Effector memory CD8-positive, alpha-beta T cell (primary cell): ENCODE measurements at places on chromosomes 6 and 20.

DNA sequence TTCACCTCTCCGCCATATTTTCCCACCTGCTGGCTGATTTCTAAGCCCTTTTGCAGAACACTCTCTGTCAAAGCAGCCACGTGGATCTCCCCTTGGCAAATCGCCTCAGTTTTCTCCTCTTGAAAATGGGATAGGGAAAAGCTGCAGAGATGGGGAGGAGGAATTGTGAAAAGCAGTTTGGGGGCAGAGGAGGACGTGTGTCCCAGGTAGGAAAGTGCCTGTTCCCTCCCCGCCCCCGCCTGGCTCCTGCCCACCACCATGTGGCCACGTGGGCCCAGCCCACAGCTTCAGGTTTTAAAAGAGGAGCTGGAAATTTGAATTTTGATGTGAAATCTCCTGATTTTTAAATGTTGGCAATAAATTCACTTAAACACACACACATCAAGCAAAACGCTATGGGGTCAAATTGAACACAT lies 3.6 kb upstream of the CEBPB start:
- DNase-seq = no peak

DNA sequence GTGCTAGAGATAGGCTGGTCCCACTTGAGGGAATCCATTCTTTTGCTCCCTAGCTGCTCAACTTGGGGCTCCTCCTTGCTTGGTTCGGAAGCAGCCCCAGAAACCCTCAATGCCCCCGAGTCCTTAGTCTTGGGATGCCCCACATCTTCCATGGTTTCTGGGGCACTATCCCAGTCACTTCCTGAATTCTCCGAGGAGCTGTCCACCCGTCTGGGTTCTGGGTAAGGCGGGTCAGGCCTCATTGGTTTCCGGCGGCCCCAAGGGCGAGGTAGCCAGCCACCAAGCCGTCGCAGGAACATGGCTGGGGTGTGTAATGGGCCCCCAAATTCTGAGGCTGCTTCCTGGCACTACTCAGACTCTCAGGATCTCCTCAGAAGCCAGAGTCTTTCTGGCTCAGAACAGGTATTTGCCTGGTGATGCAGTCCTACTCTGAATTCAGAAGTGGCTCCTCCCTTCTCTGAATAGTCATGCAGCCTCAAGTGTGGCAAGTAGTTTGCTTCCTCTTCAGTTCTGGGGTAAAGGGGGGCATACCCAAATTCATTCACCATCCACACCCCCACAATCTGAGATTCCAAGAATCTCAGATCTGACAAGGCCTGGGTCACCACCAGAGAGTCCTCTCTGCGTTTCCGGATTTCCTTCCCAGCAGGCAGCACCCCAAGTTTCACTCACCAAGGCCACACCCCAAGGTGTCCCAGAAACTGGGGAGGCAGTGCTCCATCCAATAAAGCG lies 763 bp downstream of the C6orf47 start:
- DNase-seq = no peak

DNA sequence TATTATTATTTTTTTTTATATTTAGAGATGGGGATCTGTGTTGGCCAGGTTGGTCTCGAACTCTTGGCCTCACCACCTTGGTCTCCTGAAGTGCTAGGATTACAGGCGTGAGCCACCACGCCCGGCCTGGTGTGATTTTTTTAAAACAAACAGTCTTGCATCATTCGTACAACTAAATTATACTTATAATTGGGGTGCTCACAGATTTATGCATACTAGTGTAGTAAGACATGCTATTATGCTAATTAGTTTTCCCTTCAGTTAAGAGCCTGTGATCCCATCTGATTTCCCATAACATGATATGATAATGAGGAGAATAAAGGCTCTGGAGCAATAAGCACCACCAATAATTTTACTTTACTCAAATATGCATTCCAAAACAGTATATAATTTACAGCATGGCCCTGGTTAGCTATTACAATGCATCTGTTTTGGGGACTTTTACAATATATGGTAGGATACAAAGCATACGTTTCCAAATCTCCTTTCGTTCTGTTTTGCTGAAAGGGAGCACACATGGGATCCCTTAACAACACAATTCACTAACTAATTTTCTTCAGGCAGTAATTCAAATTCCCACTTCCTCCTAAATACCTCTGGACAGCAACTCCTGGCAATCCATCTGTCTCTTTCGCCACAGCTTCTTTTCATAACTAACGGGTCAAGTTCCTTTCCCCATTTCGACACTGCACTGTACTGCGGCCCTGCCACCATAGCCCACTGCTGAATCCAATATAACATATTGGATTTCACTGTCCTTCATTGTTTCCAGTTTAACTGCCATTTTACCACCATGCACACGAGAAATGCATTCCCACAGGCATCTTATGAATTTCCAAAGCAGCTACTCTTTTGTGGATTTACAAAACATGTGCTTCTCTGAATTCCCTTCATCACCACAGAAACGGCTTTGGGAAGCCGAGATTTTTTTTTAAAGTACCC lies 1.7 kb downstream of the NUDT3 start:
- no peak for DNase-seq

GRCh38 chr6:142225552-142225951 lies 76.3 kb upstream of the ADGRG6 start:
- DNase-seq = no peak

GRCh38 chr6:40482532-40482931 lies 104.6 kb downstream of the LRFN2 start:
- no peak for DNase-seq

- DNase-seq = no peak
These were observed 26.9 kb upstream of the STXBP5 start for GRCh38 chr6:147177286-147177685.

DNA sequence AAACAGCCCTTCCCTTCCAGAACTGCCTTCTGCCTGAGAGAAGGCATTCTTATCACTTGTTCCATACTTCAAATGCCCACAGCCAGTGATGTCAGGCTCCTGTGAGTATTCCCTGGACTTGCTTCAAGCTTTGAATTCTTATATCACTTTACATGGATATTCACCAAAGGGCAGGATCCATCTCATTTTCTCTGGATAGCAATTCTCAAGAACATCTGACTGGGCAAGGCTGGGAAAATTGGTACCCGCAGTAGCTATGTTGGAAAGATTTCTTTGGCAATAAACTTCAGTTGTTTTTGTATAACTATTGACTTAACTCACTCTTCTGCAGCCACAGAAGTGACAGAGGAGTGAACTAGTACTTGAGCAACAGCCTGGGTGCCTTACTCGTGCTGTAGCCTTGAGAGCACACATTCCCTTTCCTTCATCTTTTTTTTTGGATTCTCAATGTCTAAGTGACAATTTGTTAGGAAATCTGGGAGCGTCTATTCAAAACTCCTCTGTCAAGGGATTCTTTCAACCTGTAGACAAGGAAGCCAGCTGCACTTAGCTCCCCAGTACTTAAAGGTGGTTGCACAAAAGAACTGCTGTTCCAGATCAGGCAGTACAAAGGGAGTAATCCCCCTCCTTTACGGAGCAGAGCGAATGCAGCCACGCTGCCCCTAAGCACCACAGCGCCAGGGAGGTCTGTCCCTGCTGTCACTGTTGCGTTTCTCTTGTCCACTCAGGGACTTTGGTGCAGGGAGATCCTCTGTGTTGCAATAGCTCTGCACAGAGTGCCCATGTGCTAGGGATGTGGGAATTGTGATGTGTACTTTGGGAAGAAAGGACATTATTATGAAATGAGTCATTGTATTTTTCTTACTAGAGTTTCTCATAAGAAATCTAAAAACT lies 69.6 kb downstream of the JAG1 start:
- no peak for DNase-seq

DNA sequence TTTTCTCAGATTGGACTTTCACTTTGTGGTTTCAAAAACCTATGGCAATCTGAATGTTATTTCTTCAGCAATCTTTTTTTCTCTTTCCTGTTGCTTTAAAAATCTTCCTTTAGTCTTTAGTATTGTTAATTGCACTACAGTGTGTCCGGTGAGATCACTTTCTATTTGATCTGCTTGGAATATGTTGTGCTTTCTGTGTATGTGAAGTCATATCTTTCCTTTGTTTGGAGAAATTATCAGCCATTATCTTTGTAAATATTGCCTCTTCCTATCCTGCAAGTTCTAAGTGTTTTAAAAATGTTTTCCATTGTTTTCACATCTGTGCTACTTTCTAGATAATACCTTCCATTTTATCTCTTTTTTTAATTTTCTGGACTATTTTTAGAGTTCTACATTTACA lies 171.4 kb upstream of the PRSS16 start:
- no peak for DNase-seq

DNA sequence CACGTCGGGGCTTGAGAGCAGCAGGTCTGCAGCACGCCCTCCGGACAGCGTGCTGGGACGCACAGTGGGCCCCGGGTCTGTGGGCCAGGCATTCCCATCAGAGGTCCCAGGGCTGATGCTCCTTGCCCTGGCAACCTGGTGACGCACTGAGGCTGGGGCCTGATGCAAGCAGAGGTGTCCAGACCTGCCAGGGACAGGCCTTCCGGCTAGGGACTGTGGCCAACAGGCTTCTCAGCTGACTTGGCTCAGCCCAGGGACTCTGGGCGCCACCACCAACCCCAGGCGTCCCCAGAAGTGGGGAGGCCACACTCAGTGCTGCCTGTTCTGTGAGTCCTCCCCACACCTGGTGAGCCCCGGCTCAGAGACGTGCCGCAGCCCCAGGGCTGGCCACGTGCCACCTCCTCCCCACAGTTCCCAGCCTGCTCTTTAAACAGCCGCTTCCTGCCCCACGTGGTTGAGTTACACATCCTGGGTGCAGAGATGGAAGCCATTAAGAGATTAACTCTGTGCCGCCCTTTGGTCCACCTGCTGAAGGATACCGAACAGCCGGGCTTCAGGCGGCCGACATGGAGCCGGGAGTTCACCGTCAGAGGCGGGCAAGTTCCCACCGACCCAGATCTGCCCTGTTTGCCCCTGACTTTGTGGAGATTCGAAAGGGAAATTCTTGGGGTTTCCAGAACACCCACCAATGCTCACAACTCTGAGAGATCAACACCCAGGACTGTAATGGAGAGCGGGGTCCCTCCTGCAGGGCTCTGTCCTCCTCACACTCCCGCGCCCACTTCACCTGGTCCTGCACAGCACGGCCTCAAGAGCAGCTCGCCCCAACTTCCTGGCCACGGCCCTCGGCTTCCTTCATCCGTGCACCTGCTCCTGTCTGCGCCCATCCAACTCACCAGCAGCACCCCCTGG lies 37.6 kb upstream of the ZBP1 start:
- peak; percentile 41 for DNase-seq

DNA sequence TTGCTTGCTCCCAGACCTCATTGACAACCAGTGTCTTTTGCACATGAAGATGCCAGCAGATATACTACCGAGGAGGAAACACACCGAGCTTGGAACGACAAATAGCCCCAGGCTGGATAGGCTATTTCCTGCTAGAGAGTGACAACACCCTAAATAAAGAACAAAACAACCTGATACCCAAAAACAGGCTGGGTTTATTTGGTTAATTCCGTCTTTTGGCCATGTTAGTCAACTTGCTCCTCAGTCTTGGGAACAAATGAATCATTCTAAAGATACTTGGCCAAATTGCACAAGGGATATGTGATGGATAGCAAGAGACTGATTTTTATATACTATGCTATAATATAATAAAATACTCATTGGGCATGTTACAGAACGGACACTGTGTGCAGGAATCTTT lies 11.5 kb upstream of the MUC22 start:
- no peak for DNase-seq

DNA sequence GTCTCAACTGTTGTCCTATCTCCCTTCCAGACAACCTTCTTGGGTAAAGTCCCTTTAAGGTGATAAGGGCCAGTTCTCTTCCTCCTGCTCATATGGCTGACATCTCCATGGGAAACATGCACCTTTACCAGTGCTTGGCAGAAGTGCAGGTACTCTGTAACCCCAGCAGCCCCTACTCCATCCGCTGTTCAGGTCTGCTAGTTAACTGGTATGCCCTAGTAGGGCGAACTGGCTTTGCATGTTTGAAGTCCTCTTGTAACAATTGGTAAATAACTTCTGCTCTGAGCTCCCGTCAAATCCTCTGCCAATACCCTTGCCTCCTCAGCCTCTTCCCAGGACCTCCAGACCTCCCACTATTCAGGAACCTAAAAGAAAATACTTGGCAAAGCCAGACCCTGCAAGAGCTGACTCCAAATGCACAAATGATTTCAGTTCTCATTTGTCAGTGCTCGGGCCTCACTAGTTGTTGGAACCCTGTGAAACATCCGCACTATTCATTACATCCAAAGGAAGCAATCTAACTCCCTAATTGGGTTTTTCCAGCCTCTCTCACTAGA lies 703.7 kb downstream of the MAFB start:
- no peak for DNase-seq

GRCh38 chr6:123456836-123457235 lies 179.9 kb downstream of the TRDN start:
- no peak for DNase-seq

DNA sequence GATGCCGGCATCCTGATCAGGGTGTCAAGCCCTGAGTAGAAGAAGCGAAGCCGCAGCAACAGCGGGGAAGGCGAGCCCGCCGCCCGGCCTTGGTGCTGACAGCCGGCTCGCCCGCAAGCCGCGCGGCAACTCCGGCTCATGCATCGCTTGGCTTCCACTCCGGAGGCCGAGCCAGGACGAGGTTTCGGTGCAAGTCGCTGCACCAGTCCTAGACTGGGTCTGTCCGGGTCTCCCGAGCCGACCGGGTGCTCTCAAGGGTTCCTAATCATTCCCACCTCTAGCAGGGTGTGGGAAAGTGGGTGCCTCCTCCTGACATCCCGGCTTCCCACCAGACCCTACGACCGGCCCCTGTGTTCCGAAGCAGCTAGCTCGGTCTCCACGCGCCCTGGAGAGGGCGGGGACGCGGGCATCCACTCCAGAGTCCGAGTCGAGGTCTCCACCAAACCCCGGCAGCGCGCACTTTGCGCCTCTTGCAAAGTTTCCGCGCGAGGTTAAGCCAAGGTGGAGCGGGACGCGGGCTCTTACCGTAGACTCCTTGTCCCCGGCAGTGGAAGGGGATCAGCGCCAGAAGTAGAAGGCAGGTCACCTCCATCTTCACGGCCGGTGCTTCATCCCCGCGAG lies 1.4 kb downstream of the MDGA1 start:
- DNase-seq = peak; percentile 27

DNA sequence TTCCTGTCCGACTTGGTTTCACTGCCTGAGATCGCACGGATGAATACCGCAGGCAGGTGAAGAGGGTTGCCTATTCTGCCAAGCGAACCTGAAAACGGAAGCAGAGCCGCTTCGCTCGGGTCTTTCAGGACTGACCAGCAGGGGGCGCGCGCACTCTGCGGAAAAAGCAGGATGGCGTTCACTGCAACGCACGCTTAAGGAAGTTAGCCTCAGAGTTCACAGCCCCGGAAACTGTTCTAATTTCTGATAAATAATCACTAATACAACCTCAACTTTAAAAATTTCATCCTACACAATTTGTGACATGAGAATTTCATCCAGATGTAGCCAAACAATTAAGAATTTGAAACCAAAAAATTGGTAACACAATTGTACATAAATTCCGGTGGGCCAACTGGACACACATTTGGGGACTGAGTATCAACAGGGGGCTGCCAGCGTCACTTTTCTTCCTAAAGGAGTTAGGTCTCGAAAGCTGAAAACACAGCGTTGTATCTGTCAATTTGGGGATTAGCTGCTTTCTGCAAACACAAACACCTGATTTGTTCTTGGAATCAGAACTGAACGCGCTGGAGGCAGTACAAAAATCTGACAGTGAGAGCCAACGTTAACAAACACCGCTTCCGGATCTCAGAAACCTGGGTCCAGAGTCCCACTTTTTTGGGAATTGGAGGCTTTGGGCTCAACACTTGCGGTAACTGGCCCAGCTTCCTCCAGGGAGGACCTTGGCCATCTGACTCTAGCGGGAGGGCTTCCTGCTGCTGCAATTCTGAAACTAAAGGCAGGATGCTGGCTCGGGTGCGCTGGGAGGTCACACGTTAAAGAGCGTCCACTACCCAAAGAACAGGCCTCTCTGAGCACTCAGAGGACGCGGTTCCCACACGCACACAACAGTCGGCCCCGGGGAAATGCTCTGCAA lies 8.8 kb downstream of the PXDC1 start:
- peak; percentile 90 for DNase-seq
